Activated T-helper 1 cell treated with anti-CD3 and anti-CD28 coated beads, Interleukin-2, amount 50 U/mL, for 16 hours (primary cell): ENCODE measurements at places on chromosomes 12 and 14.
A peak's percentile ranks its signal among the peaks of the same experiment; 100 is the strongest.

DNA sequence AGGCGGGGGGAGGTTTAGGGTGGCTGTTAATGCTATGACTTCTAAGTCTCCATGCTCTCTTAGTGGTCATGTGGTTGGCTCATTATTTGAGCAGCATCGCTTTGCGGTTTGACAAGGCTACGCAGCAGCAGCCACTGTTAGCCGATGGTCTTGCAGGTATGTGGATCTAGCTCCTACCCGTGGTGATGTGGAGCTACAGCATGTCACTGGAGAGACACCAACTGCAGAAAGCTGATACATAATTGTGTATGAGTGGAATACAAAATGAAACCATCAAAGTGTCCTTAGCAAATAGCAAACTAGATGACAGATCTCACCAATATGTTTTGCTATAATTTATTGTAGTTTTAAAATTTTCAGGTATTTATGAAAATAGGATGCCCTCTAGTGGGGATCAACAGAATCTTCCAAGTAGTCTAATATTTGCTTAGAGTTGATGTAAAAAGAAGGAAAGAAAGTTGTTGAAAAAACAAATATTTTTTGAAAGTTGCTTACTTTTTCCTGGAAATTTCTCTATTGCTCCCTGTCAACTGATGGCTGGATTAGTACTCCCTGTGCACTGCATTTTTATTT lies 94.9 kb downstream of the NAV3 start:
- no peak for DNase-seq

- DNase-seq = no peak
Measured at GRCh38 chr14:99930420-99931274, 134.6 kb upstream of the EVL start.

DNA sequence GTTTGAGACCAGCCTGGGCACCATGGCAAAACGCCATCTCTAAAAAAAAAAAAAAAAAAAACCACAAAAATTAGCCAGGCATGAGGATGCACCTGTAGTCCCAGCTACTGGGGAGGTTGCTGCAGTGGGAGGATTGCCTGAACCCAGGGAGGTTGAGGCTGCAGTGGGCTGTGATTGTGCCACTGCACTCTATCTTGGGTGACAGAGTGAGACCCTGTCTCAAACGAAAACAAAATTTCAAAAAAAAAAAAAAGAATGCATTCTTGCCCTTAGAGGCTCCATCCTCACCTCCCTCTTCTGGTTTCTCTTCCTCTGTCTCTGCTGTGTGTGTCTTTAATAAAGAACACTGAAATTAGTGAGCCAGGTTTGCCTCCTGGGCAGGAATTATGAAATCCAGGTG lies 107.8 kb downstream of the VCPKMT start:
- DNase-seq = no peak

GRCh38 chr14:95765051-95765450 lies 51.1 kb upstream of the TCL1A start:
- no peak for DNase-seq

DNA sequence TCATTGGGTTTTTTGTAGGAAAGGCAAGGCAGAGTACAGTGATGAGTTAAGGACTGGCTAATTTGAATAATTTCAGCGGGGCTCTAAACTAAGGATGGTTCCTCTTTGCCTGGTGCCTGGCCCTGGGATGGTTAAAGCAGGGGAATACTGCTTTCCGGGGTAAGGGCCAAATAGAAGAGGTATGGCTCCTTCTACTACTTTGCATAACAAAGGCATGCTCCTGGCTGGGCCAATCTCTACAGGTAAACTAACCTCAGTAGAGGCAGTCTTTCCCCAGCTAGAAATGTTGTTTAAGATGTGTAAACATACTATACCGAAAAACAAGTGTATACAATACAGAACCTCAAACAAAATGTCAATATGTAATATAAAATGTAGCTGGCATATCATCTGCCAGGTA lies 1239.0 kb downstream of the SLC16A7 start:
- DNase-seq = no peak

DNA sequence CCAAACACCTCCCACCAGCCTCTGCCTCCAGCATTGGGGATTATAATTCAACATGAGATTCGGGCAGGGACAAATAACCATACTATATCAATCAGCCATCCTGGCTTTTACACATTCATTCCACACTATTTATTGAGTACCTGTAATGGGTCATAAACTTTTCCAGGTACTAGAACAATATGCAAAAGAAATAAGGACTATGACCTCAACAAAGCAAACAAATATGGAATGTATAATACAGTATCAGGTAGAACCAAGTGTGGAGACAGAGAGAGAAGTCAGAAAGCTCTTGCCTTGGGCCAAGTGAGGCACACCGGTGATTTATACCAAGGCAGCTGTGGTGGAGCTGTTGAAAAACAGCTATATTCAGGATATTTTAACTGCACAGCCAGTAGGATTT lies 116.3 kb downstream of the TSPAN8 start:
- DNase-seq = no peak

GRCh38 chr12:10853776-10854175 lies 4.5 kb upstream of the PRR4 start:
- no peak for DNase-seq

- DNase-seq = no peak
Measured at GRCh38 chr12:129161511-129161910, 308.2 kb downstream of the GLT1D1 start.

- peak; percentile 22 for DNase-seq
Measured at GRCh38 chr12:3202734-3203446, 125.7 kb downstream of the TSPAN9 start.

GRCh38 chr12:24304285-24304684 lies 354.8 kb upstream of the SOX5 start:
- no peak for DNase-seq

- peak; percentile 21 for DNase-seq
Measured at GRCh38 chr12:2891240-2892053, 756 bp downstream of the TULP3 start.

GRCh38 chr12:50218386-50218785 lies 51.2 kb upstream of the CERS5 start:
- DNase-seq = no peak

DNA sequence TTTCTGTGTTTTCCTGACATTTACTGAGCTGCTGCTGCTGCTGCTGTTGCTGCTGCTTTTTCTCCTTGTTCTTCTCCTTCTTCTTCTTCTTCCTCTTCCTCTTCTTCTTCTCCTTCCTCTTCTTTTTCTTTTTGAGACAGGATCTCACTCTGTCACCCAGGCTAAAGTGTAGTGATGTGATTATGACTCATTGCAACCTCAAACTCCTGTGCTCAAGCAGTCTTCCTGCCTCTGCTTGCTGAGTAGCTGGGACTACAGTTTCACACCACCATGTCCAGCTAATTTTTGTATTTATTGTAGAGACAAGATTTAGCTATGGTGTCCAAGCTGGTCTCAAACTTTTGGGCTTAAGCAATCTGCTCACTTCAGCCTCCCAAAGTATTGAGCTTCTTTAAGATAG lies 95.8 kb downstream of the TMTC3 start:
- no peak for DNase-seq

DNA sequence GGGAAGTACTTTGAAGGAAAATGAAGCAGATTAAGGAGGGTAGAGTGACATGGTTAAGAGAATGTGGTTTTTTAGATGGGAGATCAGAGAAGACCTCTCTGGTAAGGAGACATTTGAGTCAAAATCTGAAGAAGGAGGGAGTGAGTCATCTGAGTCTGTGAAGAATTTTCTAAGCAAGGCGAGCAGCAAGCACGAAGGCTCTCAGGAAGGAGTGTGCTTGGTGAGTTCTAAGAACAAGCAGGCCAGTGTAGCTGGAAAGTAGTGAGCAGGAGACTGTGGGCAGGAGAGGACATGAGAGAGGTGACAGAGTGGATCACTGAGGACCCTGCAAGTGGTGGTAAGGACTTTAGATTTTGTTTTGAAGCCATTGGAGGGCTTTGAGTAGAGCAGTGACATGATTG lies 76.3 kb upstream of the FUT8 start:
- DNase-seq = no peak

- no peak for DNase-seq
Measured at GRCh38 chr12:131311764-131312163, 358.1 kb downstream of the ADGRD1 start.

- no peak for DNase-seq
Measured at GRCh38 chr14:56338674-56339073, 220.5 kb downstream of the PELI2 start.

DNA sequence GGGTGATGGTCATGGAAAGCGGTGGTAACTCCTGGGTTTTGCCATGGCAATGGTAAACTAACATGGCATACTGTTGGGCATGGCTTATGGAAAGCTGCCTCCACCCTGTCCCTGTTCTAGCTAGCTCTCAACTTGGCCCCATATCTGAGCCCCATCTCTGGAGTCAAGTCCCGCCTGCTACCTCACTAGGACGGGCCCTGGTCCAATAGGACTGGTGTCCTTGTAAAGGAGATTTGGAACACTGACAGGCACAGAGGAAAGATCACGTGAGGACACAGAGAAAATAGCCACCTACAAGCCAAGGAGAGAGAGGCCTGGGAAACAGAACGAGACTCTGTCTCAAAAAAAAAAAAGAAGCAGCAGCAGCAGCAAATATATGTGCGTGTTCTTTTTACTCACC lies 59.8 kb downstream of the RNFT2 start:
- no peak for DNase-seq

DNA sequence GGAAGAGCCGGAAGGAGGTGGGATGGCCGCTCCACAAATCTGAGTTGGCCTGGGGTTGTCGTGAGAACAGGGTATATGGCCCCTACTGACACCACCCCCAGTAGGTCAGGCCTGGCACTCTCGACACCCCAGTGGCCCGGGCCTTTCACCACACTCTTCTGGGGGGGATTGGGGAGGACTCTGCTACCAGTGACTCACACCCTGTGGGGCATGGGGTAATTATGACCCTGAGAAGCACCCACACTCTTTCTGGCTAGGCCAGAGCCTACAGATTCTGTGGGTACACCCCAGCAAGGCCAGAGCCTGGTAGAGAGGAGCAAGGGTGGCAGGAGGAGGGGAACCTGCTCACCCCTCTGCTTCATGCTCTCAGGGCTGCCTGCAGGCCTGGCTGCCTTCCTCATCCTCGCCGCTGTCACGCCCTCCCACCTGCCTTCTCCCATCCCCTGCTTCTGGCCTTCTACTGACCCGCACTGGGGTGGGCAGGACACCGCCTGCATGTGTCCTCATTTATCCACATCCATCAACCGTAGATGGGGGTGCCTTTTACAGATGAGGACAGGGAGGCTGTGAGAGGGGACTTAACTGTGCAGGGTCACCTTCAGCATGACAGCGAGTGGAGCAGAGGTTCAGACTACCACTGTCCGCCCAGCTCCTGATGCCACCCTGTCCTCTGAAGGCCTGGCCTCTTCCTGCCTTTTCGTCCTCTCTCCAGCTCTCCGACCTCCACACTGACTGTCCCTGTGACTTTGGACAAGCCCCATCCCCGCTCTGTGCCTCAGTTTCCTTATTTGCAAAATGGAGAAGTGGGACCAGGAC lies 18.4 kb downstream of the ASB2 start:
- no peak for DNase-seq

GRCh38 chr12:116148844-116149243 lies 128.6 kb downstream of the MED13L start:
- no peak for DNase-seq

DNA sequence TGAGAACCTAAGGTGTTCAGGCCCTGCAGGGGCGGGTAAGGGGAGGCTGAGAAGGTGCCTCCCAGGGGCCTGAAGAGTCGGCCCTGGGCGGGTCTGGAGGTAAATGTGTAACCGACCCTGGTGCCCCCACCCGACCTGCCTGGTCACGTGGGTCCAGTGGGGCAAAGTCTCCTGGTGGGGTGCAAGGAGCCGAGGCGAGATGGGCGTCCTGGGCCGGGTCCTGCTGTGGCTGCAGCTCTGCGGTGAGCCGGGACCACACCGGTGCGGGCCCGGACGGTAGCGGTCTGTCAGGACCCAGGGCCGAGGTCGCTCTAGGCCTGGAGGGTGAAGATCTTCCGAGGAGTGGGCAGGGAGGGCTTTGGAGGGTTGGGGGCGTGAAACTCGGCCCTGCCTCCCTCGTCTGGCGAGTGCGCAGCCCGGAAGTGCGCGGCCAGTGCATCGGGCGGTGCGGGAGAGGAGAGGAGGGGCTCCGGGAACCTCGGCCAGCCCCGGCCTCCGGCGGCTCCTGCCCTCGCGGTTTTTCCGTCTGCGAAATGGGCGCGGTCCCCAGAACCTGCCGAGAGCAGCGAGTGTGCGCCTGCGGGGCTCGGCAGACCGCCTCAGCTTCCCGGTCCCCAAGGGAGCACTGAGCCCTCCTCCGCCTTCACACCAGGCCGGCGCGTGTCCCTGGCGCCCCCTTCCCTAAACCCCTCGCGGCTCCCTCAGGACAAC lies at the start of gene AMN:
TSS of gene AMN (plus strand) at position 174 of the 711 bp plus-strand sequence. CDS start at position 200, 26 bp downstream.
- no peak for DNase-seq

GRCh38 chr14:53884601-53885000 lies 72.0 kb downstream of the BMP4 start:
- no peak for DNase-seq

DNA sequence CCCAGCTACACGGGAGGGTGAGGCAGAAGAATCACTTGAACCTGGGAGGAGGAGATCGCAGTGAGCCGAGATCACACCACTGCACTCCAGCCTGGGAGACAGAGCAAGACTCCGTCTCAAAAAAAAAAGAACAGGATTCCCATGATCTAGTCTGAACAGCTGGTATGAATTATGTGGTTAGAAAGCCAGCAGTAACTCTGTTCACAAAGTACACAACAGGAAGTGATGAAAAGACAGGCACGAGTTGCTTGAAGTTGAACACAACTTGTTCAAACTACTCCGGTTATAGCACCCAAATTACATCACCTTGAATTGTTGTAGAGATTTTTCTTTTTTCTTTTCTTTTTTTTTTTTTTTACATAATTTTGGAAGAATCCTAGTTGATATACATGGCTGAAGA lies 238.8 kb upstream of the RGS6 start:
- no peak for DNase-seq

GRCh38 chr12:88628856-88629509 lies 48.7 kb upstream of the KITLG start:
- no peak for DNase-seq

- no peak for DNase-seq
Measured at GRCh38 chr14:77023001-77023996, 5.2 kb downstream of the IRF2BPL start.

DNA sequence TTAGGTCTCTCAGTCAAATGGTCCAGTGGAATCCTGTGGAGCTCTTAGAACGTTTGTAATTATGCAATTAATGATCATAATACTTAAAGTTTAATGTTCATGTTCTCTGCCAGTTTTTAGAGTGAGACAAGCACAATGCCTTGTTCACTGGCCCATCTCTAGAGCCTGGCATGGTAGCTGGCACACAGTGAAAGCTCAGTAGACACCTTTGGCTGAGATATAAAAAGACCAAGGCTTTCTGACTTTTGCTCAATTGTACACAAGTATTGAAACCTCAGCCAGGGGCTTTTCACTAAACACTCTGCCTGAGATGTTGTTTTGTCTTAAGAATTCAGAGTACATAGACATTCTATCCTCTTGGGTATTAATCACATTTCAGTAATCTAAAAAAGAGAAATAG lies 241.8 kb upstream of the ATP2B1 start:
- no peak for DNase-seq
